Endothelial cell (in vitro differentiated cells): ENCODE measurements at places on chromosomes 3 and 15. TPM values are rescaled to one million over a fixed set of nuclear protein-coding genes. Genes with fewer than 3 reads are reported as not detected.

Gene SLC12A8
- 0.54 TPM for total RNA-seq

Gene TGM5
- not detected for total RNA-seq

Gene CCR3
- not detected for total RNA-seq

Gene SLC51A
- not detected for total RNA-seq

Gene ESYT3
- not detected for total RNA-seq

Gene CLRN1
- total RNA-seq = not detected

Gene PLCH1
- 20.9 TPM for total RNA-seq

Gene UPK1B
- total RNA-seq = not detected

Gene SLC41A3
- 52.3 TPM for total RNA-seq

Gene CBLB
- total RNA-seq = 62.0 TPM

Gene CTXND1
- total RNA-seq = 0.03 TPM

Gene HRG
- not detected for total RNA-seq

Gene SERPINI1
- 15.5 TPM for total RNA-seq

Gene GOLGA8R
- total RNA-seq = 0.92 TPM

Gene EPHA3
- total RNA-seq = not detected

Gene CHST13
- not detected for total RNA-seq

Gene MEGF11
- 0.77 TPM for total RNA-seq

Gene XPC
- 35.6 TPM for total RNA-seq

Gene PLD1
- total RNA-seq = 61.5 TPM

Gene OXSR1
- 36.0 TPM for total RNA-seq

Gene ACKR4
- not detected for total RNA-seq

Gene NKIRAS1
- total RNA-seq = 4.3 TPM

Gene MCTP2
- total RNA-seq = 1.5 TPM

Gene AMT
- 11.9 TPM for total RNA-seq

Gene SHC4
- 6.8 TPM for total RNA-seq

Gene APEH
- 71.1 TPM for total RNA-seq

Gene C3orf22
- not detected for total RNA-seq

Gene DUOX1
- total RNA-seq = not detected

Gene JAGN1
- total RNA-seq = 26.6 TPM

Gene C3orf33
- 1.1 TPM for total RNA-seq

Gene GOLGA6B
- not detected for total RNA-seq

Gene C15orf61
- total RNA-seq = 4.5 TPM

Gene TPRG1
- 2.1 TPM for total RNA-seq

Gene EPHB3
- total RNA-seq = 4.3 TPM

Gene TLR9
- not detected for total RNA-seq

Gene WDR49
- 1.8 TPM for total RNA-seq

Gene SPINK8
- not detected for total RNA-seq

Gene PGBD4
- total RNA-seq = 1.2 TPM

Gene RETNLB
- total RNA-seq = not detected

Gene AADACL2
- total RNA-seq = not detected

Gene MORC1
- total RNA-seq = 0.10 TPM

Gene ZNF620
- total RNA-seq = 8.3 TPM

Gene SRPRB
- total RNA-seq = 22.9 TPM

Gene GOLGA6L10
- total RNA-seq = 0.28 TPM

Gene FAH
- total RNA-seq = 6.2 TPM

Gene GUCA1C
- total RNA-seq = not detected
